ENCODE measurements at places on chromosomes 2 and 18. TPM values are rescaled to one million over a fixed set of nuclear protein-coding genes. Genes with fewer than 3 reads are reported as not detected.

- H3K4me1 ChIP-seq: no peaks in the 10 kb centered on the region
- H3K4me3 ChIP-seq: no peak overlapping the region
- no peak for DNase-seq
- no peak overlapping the region for H3K27ac ChIP-seq
- no peaks in the 10 kb centered on the region for H3K27me3 ChIP-seq
Measured at GRCh38 chr2:239055756-239056493, 208.0 kb downstream of the TWIST2 start.

The ADD2 gene
- total RNA-seq: 12.2 TPM

The RPRM gene
- 0.50 TPM for total RNA-seq

The PLEK gene
- 67.3 TPM for total RNA-seq

- no peak overlapping the region for H3K4me3 ChIP-seq
- no peak for DNase-seq
- no peaks in the 10 kb centered on the region for H3K4me1 ChIP-seq
- H3K27ac ChIP-seq: no peak overlapping the region
Measured at GRCh38 chr2:173493874-173494273, 139.2 kb downstream of the CDCA7 start.

DNA sequence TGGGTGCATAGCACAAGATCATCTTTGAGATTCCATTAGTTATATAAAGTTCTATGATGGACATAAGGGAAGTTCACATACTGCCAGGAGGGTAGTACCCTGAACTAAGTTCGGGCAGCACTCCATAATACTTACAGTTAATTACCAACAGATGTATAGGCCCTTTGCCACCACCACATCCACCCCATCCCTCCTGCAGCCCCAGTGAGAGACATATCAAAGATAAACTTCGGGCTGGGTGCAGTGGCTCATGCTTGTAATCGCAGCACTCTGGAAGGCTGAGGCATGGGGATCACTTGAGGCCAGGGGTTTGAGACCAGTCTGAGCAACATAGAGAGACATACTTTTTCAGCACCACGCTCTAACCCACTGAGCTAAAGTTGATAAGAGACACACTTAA lies 46.4 kb upstream of the NPAS2 start:
- no peaks in the 10 kb centered on the region for H3K27me3 ChIP-seq
- DNase-seq: no peak
- H3K27ac ChIP-seq: no peak overlapping the region
- no peaks in the 10 kb centered on the region for H3K4me1 ChIP-seq
- H3K36me3 ChIP-seq: no peaks in the 10 kb centered on the region

- H3K4me1 ChIP-seq: no peaks in the 10 kb centered on the region
- no peak for DNase-seq
- no peaks in the 10 kb centered on the region for H3K27me3 ChIP-seq
Measured at GRCh38 chr2:45627911-45628310, 16.8 kb upstream of the SRBD1 start.

DNA sequence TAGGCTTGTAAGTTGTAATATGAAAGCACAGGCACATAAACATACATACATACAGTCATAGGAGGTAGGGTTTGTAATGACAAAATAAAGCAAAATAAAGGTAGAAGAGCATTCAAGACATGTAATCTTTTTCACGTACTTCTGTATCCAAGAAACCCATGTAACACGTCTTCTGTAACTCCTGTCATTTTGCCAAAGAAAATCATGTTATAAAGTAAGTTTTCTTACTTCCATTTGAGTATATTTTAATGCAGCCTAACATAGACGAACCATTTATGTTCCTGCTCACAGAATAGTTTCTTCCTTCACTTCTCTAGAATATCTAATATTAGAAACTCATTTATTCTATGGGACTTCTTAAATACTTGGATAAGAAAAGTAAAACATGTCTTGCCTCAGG lies 1884.0 kb upstream of the CELF4 start:
- H3K4me1 ChIP-seq: peaks cover 8% of the 10 kb centered on the region
- no peak overlapping the region for H3K4me3 ChIP-seq
- H3K27me3 ChIP-seq: no peaks in the 10 kb centered on the region
- no peak overlapping the region for H3K27ac ChIP-seq

The COBLL1 gene
- total RNA-seq: 65.0 TPM

The QPCT gene
- total RNA-seq: 11.5 TPM

- DNase-seq: no peak
- H3K36me3 ChIP-seq: no peaks in the 10 kb centered on the region
- H3K27me3 ChIP-seq: no peaks in the 10 kb centered on the region
- no peak overlapping the region for H3K27ac ChIP-seq
- H3K4me3 ChIP-seq: no peak overlapping the region
Measured at GRCh38 chr2:162029287-162029901, 44.6 kb downstream of the DPP4 start.

The DPYSL5 gene
- not detected for total RNA-seq

- no peak overlapping the region for H3K4me3 ChIP-seq
- H3K27me3 ChIP-seq: no peaks in the 10 kb centered on the region
- no peak overlapping the region for H3K27ac ChIP-seq
- no peaks in the 10 kb centered on the region for H3K36me3 ChIP-seq
- no peak for DNase-seq
Measured at GRCh38 chr2:200993097-200993496, 29.6 kb upstream of the ORC2 start.

- peaks cover 58% of the 10 kb centered on the region for H3K4me1 ChIP-seq
- DNase-seq: no peak
Measured at GRCh38 chr2:42117923-42118753, 51.0 kb upstream of the EML4 start.

The C2orf15 gene
- 3.4 TPM for total RNA-seq

The CFAP65 gene
- not detected for total RNA-seq

The TDRD15 gene
- total RNA-seq: not detected

DNA sequence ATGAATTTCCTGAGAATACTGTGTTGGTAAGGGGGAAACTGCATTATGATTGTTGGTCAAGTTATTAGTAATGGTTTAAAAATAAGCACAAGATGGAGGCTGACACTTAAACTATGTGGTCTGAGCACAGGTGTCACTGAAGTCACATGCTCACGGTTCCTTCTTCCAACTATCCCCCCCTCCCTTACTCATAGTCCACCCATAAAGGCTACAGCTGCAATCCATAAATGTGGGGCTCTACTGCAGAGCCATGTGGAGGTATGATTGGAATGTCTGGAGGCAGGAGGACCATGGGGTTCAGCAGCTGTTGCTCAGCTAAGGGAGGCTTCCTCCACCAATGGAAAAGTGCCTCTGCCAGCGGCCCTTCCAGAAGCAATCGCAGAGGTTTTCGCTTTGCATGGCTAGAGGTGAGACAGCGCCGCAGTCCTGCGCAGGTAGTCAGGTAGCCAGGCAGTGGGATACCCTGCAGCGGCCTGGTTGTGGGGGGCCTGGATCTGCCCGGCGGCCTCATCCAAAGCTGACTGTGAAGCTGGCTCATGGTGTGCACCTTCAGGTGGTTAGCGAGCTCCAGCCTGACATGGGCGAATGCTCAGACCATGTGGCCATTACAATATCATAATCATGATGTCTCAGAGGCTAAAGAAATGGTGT lies 249.6 kb downstream of the DCDC2C start:
- H3K27me3 ChIP-seq: no peaks in the 10 kb centered on the region
- no peak for DNase-seq
- H3K4me3 ChIP-seq: no peak overlapping the region

DNA sequence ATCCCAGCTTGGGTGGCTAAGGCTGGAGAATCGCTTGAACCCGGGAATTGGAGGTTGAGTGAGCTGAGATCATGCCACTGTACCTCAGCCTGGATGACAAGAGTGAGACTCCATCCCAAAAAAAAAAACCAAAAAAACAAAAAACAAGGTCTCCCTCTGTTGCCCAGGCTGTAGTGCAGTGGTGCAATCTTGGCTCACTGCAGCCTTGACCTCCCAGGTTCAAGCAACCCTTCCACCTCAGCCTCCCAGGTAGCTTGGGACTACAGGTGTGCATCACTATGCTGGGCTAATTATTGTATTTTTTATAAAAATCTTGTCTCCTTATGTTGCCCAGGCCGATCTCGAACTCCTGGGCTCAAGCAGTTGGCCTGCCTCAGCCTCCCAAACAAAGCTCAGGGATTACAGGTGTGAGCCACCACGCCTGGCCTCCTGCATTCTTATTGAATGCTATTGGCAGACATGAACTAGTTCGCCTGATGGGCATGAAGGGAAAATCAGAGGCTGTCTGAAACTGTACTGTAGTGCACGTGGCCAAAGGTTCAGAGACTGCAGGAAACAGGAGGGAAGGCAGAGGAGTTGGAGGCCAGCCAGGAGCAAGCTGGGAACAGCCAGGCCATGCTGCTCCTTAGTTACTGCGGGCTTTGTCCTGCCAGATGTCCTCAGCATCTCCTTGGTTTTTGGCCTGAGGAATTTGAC lies 16.0 kb upstream of the ASXL2 start:
- H3K4me1 ChIP-seq: no peaks in the 10 kb centered on the region
- H3K27me3 ChIP-seq: no peaks in the 10 kb centered on the region
- H3K27ac ChIP-seq: no peak overlapping the region
- DNase-seq: no peak

GRCh38 chr2:163345795-163346573 lies 389.8 kb downstream of the FIGN start:
- no peaks in the 10 kb centered on the region for H3K27me3 ChIP-seq
- H3K36me3 ChIP-seq: no peaks in the 10 kb centered on the region
- H3K4me3 ChIP-seq: no peak overlapping the region
- H3K4me1 ChIP-seq: no peaks in the 10 kb centered on the region
- peak; percentile 44 for DNase-seq

DNA sequence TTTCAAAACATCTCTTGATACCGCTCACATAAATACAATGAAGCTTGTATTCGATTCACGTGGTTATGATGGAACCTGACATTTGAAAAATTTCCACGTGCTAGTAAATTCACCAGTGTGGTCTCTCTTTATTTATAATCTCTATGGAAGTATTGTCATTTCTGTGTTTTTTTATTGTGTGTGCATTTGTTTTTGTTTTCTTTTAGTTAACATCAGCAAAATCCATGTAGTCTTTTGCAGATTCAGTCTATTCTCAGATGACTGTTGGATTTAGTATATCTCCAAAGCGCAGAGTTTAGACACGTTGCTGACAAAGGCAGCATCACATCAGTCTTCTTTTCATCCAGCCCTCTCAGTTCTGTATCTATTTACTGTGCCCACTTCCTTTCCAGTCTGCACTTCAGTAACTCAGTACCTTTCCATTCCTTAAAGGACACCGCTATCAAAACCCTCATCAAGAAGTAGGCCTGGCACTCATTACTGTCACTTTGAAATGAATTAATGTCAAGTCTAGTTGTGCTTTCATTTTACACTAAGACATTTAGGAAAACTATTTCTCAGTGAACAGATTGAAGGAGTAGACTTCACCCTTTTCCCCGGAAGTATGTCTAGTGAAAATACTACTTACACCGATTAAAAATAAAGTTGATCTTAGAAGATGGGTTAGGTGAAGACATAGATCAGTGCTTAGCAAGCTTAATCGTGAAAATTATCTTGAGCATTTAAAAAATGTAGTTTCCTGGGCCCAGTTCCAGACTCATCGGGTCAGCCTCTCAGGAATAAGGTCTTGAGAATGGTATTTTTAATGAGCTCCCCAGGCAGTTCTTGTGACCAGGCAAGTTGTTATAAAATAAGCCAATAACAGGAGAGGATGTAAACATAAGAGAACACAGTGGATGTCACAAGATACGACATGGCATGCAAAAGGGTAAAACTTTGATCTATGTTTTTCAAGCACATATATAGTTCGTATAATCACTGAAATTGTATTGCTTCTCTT lies 506.8 kb upstream of the ZEB2 start:
- H3K27me3 ChIP-seq: no peaks in the 10 kb centered on the region
- DNase-seq: no peak
- no peaks in the 10 kb centered on the region for H3K36me3 ChIP-seq
- peak overlapping the region; percentile 29 for H3K27ac ChIP-seq
